ENCODE measurements at places on chromosomes 16 and 17.

DNA sequence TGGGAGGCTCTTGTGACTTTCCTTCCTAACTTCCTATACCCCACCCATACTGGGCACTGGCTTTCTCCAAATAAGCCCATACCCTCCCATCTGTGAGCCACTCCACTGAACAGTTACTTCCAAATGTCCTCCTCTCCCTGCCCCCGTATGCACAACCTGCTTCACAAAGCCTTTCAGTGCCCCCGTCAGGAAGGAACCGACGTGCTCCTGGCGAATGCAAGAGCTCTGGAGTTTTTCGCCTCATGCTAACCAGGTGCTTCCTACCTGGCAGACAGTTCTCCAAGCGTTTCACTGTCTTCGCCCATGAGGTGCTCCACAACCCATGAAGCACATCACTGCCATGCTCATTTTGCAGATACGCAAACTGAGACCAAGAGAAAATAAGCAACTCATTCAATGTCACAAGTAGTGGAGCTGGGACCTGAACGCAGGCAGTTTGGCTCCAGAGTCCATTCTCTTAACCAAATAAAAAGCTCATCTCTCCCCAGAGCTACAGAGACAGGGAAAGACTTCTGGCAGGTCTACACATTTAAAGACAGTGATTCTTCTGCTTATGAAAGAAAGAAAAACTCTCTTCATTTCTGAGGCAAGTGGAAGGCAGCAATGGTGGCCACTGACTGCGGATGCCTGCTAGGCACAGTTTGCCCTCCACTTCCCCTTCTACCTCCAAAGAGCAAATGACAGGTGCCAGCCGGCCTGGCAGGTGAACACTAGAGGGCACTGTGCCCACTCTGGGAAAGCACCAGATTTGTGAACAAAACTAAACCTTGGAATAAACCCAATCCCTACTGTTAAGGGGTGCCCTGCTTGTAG lies 23.8 kb downstream of the SPHK1 start:
- peak; percentile 83 for DNase-seq

- no peak for DNase-seq
Measured at GRCh38 chr16:79008869-79009179, 591.7 kb downstream of the MAF start.

GRCh38 chr17:30555942-30556341 lies 78.7 kb downstream of the GOSR1 start:
- DNase-seq = no peak

DNA sequence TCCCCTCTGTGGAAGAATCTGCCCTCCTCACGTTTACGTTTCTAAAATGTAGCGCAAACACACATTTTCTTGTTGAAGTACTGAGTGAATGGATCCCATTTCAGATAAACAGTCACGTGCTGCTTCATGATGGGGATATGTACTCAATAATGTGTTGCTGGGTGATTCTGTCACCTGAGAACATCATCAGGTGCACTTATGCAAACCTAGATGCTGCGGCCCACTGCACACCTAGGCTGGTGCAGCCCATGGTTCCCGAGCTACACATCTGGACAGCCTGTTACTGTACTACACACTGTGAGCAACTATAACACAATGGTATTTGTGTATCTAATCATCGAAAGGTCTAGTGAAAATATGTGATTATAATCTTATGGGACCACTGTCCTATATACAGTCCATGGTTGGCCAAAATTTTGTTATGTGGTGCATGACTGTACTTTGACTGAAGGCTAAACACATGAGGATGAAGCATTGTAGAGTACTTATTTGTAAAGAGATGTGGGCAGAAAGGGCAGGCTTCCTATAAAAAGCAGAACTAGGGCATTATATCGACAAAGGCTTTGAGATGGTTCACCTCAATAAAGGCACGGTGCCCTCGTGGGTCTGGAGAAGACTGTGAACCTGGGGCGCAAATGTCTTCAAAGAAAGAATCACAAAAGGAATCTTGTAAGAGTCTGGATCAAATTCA lies 26.3 kb downstream of the MARF1 start:
- no peak for DNase-seq

DNA sequence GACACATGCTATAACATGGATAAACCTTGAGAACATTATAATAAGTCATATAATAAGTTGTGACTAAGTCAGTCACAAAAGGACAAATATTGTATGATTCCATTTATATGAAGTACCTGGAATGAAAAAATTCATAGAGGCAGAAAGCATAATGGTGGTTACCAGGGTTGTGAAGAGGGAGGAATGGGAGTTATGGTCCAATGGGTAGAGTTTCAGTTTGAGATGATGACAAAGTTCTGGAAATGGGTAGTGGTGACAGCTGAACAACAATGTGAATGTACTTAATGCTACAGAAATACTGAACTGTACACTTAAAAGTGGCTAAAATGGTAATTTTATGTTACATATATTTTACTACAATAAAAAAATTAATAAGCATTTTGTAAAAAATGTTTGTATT lies 49.7 kb downstream of the MYO1D start:
- no peak for DNase-seq

DNA sequence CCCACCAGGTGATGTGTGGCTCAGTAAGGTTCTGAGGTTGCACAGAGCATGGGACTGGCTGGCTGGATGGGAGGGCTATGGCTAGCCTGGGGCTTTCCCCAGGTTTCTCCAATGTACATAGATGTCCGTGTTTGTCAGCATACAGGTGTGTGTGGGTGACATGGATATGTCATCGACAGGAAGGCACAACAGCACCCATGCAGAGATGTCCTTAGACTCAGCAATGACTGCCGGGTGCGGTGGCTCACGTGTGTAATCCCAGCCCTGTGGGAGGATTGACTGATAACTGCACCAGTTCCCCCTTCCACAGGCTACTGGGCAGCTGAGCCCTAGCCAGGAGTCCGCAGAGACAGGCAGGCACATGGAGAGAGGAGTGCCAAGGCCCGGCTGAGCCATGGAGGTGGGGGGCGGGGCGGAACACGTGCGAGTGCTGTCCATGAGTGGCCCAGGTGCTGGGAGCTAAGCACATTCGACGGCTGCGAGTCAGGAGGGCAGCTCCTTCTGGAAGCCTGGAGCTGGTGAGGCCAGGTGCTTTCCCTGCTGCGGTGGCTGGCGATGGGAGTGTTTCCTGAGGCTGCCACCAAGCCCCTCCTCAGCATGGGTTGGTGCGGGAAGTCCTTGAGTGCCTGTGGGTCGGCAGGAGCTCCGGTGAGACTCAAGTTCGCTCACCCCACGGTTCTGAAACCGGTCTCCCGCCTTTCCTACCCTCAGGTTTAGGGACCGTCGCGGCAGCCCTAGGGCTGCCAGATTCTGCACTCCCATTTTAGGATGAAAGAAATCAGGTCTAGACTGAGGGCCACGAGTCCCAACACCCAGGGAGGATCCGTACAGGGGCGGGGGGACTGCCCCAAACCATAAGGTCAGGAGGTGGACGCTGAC lies 858 bp upstream of the ASPSCR1 start:
- peak; percentile 41 for DNase-seq

Data from cerebellum (tissue), 4 donors.